ENCODE measurements at places on chromosomes 12 and 14.

DNA sequence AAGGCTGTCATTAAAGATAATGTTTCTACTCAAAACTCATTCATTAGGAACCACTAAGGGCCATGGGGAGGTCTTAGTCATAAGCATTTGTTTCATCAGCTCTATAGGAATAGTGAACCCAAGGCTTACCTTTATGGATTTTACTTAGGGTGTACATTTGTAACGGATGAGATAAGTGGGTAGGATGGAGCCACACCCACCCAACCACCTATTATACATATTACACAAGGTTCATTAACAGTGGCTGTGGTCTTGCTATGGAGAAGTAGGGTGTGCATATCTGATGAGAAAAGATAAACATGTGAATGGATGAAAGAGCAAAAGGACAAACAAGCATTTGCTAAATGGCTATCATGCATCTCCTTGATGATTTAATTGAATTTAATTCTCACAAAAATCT is 39.6 kb upstream of the ITPR2 start:
- DNase-seq, result no peak

DNA sequence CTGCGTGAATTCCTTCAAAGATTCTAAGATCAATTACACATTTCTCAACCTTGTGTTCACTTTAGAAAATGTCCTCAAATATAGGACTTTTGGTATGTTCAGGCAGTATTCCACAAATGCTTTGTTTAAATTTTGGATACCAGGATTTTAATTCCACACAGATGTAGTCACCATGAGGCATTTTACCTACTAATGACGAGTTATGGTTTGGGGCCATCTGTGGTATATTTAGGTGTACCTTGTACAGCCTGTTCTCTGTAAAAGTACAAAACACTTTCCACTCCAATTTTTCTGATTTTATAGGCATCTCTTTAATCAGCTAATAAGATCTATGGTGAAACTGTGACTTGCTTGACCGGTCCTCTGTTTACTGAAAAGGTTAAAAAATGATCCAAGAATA is 275.7 kb upstream of the PRICKLE1 start:
- no peak for DNase-seq

DNA sequence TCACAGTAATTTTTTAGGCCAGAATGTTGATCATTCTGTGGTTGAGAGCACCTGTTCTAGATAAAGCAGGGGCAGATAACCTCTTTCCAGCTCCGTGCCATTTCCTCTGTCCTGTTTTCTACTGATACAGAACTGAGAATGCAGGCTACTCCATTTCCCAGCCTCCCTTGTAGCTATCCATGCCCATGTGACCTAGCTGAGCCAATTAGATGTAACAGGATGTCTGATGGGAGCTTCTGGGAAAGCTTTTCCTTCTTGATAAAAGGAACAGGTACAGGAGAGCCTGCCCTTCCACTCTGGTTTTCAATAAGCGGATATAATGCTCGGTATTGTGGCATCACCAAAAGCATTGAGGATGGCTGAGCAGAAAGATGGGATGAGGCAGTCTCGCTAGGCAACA is 54.2 kb downstream of the LRRC74A start:
- no peak for DNase-seq

DNA sequence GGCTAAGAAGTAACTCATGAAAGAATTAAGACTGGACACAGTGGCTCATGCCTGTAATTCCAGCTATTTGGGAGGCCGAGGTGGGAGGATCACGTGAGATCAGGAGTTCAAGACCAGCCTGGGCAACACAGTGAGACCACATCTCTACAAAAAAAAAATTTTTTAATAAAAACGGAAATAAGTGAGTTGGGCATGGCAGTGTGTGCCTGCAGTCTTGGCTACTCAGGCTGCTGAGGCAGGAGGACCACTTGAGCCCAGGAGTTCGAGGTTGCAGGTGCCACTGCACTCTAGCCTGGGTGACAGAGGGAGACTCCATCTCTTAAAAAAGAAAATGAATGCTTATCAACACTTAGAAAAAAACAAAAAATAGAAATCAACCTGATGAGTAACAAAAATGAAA is 117.7 kb downstream of the CALM1 start:
- DNase-seq, result no peak

DNA sequence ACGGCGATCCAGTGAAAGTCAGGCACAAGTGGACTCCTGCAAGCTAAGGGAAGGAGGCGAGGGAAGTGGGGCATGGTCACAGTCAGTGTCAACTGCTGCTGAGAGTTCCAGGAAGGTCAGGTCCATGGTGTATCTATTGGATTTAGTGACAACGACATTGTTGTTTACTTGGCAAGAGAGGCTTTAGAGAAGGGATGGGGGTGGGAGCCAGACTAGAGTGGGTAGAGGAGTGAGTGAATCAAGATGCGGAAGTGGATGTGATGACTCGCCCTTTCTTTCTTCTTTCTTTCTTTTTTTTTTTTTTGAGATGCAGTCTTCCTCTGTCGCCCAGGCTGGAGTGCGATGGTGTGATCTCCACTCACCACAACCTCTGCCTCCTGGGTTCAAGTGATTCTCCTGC is 12.5 kb downstream of the P2RX7 start:
- DNase-seq, result no peak
